ENCODE measurements at places on chromosomes 6 and 20.
A peak's percentile ranks its signal among the peaks of the same experiment; 100 is the strongest.

DNA sequence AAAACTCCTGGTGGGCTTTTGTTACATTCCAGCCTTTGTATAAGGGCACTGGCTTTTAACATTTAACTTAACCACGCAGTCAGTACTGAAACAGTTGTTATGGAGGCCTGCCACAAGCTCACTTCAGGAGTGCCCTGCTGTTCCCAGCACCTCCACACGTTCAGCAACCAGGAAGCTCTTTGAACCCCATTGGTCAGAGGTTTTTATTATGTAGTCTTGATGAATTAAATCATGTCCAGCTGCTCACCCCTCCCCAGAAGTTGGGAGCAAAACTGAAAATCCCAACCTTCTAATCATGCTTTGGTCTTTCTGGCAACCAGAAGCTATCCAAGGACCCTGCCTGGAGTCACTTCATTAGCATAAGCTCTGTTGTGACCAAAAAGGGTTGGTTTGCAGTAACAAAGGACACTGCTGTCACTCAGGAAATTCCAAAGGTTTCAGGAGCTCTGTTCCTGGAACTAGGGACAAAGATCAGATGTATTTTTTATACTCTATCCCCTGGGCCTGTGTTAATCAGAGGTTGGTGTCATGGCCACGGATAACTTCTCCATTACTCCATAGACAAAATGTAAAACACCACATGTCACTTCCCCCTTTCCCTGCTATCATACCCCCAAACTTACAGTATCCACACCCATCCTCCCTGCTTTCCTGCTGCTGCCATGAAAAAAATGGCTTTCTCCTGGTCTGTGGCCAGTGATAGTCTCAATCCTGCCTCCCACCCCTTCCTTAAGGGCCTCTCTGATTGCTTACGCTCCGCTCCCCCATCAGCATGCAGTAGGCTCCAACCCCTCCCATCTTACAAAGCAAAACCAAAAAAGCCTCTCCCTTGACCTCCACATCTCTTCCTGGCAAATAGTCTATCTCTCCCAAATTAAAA is 3.1 kb downstream of the ARMC12 start:
- no peak for DNase-seq

DNA sequence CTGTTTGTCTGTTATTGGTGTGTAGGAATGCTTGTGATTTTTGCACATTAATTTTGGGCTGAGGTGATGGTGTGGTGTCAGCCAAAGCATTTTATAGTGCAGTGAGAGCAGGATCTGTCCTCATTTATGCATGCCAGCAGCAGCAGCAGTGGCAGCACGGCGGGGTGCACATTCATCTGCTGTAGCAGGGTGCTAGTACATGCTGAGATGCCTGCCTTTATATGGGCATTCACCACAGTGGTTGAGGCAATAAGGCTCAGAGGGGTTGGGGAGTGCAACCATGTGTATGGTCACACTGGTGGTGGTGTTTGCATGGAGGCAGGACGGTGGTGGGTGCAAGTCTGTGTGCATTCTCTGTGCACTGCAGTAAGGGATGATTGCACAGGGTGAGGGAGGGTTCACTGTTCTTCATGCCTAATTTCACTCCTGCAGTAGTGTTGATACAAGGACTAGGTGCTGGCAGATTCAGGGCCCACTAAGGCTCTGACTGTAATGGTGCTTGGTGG is 129.3 kb upstream of the SYNCRIP start:
- no peak for DNase-seq

- DNase-seq: no peak
Measured at GRCh38 chr20:40502576-40502975, 186.5 kb downstream of the MAFB start.

DNA sequence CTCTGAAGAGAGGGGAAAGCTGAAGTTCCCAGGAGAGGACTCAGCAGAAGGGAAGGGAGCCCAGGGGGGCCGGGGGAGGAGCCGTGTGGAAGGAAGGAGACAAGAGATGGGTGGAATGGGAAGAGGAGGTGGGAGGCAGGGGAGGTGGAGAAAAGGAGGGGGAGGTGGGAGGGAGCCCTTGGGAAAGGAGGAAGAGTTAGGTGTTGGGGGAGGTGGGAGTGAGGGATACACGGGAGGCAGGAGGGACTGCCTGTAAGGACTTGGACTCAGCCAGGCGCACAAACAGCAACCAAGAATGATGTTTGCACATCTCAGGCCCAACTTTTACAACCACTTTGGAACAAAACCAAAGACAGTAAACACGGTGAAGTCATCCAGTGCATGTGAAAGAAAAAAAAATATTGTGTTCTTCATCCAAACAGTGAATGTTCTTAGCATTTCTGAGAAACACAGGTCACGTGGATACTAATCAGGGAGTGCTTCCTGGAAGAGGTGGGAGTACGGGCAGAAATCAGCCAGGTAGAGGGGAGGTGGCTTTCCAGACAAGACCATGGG is 17.4 kb upstream of the LSM14B start:
- no peak for DNase-seq

DNA sequence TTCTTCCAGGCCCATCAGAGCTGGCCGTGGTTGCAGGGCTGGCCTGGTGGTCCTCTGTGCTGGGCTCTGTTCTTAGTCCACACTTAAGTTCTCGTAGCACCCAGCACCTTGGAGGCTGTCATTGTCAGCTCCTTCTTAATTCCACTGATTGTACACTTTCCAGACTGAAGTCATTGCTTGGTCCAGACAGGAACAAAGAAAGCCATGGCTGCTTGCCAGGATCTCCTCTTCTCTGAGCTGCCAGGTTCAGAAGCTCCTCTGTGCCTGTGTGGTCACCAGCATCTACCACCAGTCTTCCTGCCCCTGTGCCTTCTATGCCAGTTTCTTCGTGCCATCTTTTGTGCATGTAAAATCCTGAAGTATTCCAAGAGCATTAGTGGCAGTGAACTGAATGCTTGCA is 39.5 kb upstream of the PCMTD2 start:
- no peak for DNase-seq

DNA sequence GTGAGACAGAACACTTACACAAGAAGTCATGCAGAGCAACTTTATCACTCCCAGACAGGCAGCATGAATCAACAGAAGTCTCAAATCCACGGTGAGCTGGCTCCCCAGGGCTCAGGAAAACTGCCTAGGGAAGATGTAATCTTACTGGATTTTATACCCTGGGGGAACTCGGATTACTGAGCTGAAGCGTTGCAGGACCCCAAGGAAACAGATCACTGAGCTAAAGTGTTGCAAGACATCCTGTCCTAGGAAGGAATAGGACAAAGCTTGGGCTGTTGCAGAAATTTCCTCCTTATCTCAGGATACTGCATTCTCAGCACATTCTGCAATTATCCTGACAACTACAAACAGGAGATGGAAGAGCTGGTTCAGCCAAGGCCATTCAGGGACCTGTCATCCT is 224.8 kb downstream of the TFAP2A start:
- DNase-seq: no peak

DNA sequence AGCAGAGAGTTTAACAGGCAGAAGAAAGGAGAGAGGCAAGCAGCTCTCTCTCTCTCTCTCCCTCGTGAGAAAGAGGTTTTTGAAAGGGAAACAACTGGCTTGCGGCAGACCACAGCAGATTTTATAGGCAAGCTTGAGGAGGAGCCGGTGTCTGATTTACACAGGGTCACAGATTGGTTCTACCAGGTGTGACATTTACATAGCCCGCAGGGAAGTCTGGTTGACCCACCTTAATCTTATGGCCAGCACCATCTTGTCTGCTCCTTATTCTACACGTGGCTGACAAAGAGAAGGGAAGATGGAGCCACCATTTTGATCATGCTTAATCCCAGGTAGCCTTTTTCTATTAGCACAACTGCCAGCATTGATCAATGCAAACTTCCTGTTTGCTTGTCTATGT is 65.4 kb downstream of the OR2J2 start:
- DNase-seq: no peak

DNA sequence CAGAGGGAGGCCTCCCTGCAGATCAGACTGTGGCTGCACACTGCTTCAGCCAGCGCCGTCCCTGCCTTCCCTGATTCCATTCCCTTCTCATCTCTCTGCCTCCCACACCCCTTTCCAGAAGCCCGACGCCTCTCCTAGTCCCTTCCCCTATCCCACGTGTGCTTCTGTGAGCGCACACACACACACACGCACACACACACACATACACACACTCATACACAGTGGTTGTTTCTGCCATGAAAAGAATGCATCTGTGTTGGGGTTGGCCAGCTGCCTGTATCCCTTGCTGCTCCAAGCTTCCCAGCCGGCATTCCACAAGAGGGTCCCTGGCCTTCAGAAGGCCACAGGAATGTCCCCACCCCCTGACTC is 51.7 kb downstream of the MOCS1 start:
- DNase-seq: peak; percentile 99
